Epithelial cell of proximal tubule (primary cell): ENCODE measurements at places on chromosomes 6 and 20.

DNA sequence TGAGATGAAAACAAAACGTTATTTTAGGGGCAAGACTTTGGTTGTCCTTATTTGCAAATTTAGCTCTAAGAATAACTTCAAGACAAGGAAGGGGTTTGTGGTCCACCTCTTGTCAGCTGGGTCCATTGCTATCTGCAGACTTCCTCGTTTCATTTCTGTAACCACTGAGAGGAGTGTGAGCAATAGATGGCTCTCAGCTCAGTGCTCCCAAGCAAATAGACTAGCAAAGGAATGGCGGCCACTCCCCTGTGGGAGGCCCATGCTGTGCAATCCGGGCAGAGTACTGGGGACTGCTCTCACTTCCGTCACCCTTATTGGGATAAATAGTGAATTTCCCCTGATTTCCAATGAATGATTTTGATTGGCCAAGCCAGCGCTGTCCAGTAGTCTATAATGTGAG, 176.6 kb downstream of the ZDHHC14 start:
- no peak for DNase-seq

GRCh38 chr20:36217226-36217625, 19.1 kb upstream of the AAR2 start:
- DNase-seq: no peak

GRCh38 chr6:109834131-109834530, 143.0 kb downstream of the FIG4 start:
- no peak for DNase-seq

DNA sequence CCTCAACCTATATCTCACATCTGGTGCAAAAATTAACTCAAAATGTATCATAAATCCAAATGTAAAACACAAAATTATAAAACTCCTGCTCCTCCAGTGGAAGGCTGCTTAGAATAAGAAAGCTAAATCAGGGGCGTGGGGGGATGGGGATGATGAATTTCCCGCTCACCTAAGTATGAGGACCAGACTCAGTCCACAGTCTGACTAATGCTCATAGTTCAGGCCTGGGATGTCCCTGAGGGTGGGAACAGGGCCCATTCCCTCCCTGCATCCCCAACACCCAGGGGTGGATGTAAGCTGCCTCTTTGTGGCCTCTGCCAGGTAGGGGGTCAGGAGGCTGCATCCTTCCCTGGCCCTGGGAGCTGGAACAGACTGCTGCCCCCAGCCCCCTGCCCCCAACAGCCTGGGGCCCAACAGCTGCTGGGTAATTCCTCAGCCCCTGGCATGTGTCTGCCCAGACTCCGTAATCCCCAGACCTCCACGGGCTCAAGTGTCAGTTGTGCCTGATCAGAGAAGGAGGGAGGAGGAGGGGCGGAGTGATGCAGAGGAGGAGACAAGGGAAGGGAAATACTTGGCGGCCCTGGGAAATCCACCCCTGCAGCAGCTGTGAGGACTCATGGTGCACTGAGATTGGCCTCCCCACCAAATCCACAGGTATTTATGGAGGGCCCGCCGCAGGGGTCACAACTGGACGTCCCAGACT, 224.5 kb downstream of the PREX1 start:
- DNase-seq: no peak

- no peak for DNase-seq
Measured at GRCh38 chr20:61628901-61629601, 377.0 kb downstream of the CDH4 start.

DNA sequence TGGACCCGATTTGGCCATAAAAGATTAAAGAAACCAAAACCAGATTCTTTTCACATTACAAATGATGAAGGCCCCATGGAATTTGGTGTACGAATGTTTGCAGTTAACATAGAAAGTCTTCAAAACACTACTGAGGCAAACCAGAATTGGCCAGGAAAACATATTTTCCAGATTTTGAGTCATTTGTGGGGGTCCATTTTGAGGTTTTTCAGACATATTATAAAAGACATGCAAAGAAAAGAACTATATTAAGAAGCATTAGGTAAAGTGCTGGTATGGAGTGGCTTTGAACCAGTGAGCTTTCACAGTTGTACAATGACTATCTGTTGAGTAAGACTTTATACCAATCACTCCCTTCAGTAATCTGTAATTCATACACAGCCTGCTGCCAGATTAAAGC, 168.9 kb upstream of the COL21A1 start:
- no peak for DNase-seq

- DNase-seq: no peak
Measured at GRCh38 chr20:5548902-5549599, 201.2 kb upstream of the SHLD1 start.

- no peak for DNase-seq
Measured at GRCh38 chr6:38836585-38836984, 121.5 kb downstream of the DNAH8 start.

DNA sequence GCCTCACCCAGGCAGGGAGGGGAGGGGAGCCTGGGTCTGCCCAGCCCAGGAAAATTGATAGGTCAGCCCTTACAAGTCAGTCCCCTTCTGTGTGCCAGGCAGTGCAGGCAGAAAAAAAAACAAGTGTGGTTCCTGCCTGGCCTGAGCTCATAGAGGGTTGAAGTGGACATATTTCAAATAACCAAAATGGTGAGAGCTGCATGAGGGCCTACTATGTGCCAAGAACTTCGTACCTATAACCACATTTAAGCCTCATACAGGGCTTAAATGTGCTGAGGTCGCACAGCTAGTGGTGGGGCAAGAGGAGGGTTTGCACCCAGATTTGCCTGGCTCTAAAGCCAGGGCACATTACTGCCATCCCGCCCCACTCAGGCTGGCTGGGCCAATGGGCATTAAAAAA, 6.9 kb upstream of the NOL4L start:
- no peak for DNase-seq

DNA sequence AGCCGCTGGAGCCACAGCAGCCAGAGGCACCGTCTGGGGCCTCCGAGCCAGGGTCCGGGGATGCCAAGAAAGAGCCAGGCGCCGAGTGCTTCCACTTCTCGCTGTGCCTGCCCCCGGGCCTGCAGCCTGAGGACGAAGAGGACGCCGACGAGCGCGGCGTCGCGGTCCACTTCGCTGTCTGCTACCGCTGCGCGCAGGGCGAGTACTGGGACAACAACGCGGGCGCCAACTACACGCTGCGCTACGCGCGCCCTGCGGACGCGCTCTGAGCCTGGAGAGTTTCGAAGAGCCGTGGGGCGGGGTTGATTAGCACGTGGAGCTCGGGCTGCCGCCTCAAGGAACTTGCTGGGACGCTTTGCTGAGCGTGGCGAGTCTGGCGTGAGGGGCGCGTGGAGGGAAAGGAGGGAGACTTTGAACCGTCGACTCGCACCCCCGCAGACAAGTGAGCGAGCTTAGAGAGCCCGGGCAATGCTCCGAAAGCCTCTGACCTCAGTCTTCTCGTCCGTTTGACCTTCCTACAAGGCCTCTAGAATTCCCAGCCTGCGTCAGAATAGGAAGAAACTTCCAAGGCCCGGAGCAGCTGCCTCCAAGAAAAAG, 1.3 kb downstream of the PPP1R3G start:
- DNase-seq: no peak

GRCh38 chr6:26205625-26206574, 118.7 kb downstream of the HFE start:
- no peak for DNase-seq

DNA sequence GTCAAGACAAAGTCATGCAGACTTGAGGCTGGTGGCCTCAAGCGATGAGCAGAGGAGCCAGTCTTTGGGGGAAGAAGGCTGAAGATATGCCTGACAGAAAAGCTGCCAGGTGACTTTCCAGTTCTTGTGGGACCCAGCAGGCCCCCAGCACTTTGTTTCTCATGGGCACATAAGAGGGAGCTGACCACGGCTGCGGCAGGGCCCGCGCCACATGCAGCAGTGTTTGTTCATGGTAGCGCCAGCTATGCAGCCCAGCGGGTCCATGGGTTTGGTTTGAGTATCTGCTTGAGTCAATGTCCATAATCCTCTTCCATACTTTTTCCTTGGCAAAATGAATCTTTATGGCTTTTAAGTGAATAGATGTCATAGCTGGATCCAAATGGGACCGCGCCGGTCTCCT, 91.0 kb upstream of the LY86 start:
- DNase-seq: no peak

DNA sequence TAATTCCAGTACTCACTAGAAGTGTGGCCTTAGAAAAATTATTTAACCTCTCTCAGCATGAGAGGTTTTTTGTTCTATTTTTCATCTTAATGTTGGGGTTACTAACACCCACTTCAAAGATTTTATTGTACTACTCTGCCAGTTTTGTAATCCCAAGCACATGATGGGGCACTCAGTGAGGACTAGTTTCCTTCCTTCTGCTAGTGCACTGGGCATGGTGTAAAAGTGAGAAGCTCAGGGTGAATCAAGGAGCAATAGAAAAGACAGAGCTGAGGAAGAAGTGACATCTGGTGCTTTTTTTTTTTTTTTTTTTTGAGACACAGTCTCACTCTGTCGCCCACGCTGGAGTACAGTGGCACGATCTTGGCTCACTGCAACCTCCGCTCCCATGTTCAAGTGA, 439.4 kb upstream of the ARID1B start:
- DNase-seq: no peak

DNA sequence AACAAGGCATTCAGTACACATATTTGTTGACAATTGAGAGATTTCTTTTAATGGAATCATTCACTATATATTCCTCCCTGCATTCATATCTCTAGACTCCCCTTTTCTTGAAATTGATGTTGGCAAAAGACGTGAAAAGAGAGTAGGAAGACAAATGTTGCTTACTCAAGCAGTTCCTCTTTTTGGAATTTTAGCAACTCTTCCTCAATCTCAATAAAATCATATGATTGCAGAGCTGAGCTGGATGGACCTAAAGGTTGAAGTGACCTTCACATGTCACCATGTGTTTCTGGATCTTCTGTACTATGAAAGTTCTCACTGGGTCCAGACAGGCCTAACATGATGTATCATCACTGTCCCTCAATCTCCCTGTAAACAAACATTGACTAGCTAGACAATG, 18.6 kb downstream of the ADGRF1 start:
- DNase-seq: no peak

DNA sequence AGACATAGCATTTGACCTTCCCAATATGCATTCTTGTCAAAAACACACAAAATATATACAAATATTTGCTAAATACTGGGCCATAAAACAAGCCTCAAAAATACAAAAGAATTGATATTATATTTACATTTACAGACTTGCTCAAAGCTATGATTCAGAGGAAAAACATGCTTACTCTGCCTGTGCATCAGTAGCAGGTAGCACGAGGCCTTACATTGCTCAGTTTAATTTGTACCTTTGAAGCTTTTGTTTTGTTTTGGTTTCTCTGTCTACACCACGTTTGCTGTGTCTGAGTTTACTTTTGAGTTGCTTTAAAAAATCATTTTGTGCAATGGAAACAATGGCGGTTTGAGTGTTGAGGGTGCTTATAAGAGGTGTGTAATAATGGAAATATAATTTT, 99.3 kb downstream of the PHF3 start:
- DNase-seq: no peak

DNA sequence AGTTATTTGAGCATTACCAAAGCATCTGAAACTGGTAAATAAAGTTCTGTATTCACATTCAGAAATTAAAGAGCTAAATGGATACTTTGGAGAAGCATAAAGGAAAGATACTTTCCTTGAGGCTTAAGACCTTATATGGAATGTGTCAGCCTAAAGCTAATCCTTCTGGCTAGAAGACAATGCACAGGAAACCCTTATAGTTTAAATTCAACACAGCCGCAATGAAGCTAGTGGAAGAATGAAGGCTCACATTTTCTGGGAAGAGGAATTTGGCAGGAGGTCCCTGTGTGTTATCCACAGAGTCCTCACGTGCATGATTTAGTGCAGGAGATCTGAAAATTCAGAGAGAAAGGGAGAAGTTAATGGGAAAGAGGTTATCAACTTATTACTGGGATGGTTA, 21.5 kb upstream of the CHD6 start:
- no peak for DNase-seq

DNA sequence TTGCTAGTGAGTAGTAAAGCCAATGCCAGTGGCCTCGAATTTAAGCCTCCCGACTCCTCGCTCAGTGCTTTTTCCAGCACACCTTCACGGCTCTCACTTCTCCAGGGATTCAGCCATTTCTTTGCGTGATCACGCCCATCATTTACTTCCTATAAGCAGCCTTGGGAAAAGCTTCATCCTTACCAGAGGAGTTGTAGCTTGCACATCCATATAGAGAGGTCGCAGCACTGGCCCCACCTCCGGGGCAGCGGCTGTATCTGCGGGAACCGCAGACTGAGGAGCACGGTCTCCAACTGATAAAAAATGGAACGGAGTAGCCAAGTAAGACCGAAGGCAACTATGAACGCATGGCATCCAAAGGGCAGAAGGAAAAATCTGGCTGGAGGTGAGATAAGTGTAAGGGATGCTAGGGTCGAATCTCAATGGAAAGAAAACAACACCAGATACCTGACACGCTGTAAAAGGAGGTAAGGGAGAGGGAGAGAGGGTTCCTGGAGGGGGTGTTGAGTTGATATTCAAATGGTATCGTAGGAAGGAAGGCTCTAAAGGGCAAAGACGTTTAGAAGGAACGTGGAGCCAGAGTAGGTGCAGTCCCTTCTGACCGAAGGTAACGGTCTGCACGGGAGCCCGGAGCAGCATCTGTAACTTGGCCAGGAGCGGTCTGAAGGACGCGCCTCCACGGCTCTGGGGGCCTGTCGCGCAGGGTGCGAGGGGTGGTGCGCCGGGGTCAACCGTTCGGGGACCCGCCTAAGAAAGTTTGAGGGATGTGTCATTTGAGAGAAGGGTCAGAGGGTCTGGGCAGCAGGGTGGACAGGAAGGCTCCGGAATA, 640 bp downstream of the NFS1 start:
- no peak for DNase-seq

DNA sequence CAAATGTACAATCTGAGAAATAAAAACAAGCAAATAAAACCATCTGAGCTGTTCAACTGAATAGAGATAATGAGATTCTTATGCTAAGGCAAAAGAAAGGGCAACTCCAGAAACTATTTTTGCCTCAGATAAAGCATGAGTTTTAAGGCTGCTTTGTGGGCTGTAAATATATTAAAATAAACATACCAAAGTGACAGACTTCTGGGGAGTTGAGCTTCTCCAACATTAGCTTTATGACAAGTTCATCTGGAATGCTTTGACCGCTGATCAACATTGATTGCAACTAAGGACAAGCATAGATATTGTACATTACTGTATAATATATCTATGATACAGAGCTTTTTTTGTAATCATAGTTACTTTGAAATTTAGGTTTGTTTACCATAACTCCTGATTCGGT, 19.3 kb downstream of the AK9 start:
- DNase-seq: no peak

- DNase-seq: no peak
Measured at GRCh38 chr6:5085648-5086293, 630 bp downstream of the PPP1R3G start.

DNA sequence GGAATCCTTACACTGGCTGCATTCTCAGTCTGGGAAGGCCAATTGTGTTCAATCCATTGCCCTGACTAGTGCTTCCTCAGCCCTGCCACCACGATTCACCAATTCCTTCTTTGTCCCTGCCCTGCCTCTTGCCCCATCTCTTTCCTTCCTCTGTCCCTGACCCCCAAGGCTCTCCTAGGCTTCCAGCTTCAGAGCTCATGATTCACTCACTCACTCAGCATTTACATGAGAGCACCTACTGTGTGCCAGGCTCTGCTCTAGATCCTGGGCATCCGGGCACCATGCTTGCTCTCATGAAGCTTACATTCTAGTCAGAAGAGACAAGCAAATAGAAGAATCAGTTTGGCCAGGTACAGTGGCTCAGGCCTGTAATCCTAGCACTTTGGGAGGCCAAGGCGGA, 489.5 kb upstream of the JARID2 start:
- DNase-seq: no peak
